ENCODE measurements at places on chromosomes 11 and 22.
A peak's percentile ranks its signal among the peaks of the same experiment; 100 is the strongest.

DNA sequence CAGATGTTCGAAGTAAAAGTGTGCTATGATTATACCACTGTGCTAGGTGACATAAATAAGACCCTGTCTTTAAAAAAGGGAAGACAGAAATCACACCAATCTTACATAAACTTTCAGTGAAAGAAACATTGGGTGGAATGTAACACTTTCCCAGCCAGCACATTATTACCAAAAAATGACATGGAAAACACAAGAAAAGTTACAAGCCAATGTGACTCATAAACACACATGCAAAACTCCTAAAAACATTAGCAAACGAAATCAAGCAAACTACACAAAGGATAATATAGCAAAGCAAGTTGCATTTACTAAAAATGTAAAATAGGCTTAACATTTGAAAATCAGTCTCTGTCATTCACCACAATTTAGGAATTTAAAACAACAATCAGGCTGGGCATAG is 47.0 kb downstream of the SBF2 start:
- no peak for DNase-seq

GRCh38 chr22:48207919-48208535 is 1445.6 kb downstream of the TBC1D22A start:
- DNase-seq = no peak

DNA sequence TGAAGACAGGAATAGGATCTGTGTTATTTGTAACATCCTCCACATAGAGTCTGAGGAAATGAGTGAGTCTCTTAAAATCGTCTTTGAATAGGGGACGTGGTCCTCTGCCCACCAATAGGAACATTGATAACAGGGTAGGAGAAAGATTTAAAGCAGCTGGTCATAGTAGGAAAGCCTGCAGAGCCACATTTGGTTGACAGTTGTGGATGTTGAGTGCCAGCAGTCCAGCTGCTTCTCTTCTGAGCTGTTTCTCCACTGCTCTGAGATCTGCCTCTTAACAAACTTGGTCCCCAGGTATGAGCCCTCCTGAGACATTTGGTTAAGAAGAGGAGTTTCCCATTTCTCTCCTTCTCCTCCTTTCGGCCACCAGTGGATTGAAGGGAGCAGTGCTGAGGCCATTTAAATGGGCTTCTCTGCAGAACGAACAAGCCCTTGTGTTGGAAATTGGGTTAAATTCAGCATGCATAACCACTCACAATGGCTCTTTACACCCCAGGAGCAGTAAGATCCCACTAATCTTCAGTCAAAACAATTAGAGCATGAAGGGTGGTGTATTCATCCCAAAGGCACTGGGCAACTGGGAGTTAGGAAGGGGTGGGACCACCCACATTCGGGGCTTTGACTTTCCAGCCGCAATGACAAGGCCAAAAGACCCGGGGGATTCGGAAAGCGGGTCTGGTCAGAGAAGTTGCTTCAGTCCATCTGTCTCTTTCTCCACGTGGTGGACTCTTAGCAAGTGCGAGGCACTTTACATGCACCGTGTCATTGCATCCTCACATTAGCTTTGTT is 32.3 kb downstream of the MIAT start:
- DNase-seq = no peak

GRCh38 chr11:5992604-5993251 is 5.9 kb upstream of the OR52L1 start:
- DNase-seq = no peak

DNA sequence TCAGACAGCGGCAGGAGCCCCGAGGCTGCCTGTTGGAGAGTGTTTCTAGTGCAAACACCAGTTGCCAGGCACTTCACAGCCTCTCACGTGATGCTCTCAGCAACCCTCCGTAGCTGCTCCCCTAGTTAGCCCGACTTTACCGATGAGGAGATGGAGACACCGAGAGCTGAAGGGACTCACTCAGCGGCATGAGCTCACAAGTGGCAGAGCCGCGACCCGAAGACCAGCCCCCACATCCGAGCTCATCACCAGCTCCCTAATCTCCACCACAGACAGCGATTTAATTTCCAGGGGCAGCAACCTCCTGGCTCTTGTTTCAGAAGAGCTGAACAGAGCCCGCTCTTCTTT is 28.7 kb upstream of the RTL6 start:
- DNase-seq = no peak

DNA sequence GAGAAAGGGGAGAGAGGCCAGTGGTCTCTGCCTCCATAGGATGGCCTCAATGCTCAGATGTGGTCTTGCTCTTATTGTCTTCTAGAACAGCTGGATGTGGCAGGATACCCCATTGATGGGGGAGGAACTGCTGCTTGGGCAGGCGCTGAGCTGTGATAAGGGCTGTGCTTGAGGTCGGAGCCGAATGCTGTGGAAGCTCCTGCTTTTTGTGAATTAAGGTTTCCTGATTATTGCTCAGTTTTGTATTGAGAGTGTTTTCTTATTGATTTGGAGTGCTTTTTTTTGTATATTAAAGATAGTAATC is 57.2 kb downstream of the CABIN1 start:
- DNase-seq = no peak

DNA sequence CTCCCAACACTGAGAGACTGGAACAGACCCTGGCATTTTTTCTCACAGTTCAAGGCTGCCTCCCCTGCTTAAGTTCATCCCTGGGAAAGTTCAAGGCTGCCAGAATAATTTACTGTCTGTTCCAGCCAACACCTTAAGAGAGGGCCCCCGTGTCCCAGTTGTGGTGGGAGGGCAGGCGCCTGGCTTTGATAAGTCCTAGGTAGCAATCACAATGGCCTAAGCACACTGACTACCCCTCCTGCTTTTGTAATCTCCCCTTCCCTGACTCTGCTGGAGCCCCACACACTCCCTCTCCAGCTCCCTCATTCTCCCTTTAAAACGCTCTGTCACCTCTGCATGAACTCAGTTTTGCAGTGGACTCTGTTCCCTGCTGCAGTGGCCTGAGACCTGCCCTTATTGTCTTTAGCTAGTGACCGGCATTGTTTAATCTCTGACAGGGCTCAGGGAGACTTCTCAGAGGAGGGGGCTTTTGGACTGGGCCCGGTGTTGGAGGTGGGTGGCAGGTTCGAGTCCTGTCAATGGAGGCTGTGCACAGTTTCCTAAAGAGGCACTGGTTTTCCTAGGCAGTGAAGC is 507.2 kb downstream of the TBC1D22A start:
- DNase-seq = no peak

GRCh38 chr22:43884600-43885318 is 7.1 kb downstream of the PNPLA5 start:
- DNase-seq = no peak

DNA sequence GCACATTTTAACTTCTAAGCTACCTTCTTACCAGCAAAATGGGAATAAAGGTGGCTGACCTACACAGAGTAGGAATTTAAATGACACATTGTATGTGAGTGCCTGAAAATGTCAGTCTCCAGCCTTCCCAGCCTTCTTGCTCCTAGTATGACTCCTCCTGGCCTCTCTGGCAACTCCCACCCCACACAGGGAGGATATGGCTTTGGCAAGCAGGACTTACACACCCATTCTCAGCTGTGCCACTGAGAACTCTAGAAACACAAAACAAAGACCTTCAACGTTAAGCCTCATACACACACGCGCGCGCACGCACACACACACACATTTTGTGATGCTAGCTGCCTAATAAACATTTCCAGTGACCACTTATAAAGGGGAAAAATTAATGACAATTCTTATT is 65.8 kb downstream of the PACSIN2 start:
- no peak for DNase-seq

GRCh38 chr11:1073261-1073724 is 1.4 kb upstream of the MUC2 start:
- no peak for DNase-seq

DNA sequence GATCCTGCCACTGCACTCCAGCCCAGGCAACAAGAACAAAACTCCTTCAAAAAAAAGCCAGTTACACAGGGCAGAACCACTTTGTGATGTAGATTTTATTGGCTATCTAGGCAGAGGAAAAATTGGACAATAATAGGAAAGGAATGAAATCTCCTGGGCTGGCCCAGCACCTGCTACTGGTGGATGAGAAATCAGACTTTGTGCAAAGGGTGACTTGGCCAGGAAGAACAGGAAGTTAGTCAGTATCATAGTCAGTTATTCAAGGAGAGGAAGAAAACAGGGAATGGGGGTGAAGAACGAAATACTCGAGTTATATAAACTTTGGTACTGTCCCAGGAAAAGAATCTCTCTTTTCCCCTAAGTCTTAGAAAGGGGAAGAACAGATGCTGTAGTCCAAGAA is 11.0 kb upstream of the SPTBN2 start:
- DNase-seq = peak; percentile 9

GRCh38 chr11:73024639-73025038 is 117.5 kb downstream of the FCHSD2 start:
- no peak for DNase-seq
